Effector memory CD8-positive, alpha-beta T cell (primary cell): ENCODE measurements at places on chromosomes 3 and 15.

- no peak for DNase-seq
Observed at GRCh38 chr3:86801921-86802320, 189.0 kb downstream of the VGLL3 start.

DNA sequence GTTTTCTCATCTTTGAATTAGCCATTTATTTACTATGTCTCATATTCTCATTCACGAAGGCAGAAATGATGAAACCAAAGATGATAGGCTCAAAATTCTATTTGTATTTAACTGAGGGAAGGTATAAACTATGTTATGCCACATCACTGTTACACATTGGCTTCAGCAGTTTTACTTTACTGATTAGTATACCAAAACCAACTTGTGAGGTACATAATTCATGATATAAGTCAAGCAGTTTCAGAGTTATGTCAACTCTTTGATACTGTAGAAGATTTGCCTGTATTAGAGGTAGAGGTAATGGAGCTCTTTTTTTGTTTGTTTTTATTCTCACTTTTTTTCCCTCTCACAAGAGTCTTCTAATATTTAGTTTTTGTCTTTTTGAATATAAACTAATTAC lies 22.9 kb downstream of the CHMP2B start:
- no peak for DNase-seq

GRCh38 chr15:91182101-91182500 lies 82.0 kb downstream of the SV2B start:
- DNase-seq = no peak

GRCh38 chr3:143511174-143511879 lies 336.9 kb downstream of the SLC9A9 start:
- no peak for DNase-seq

- DNase-seq = no peak
Observed at GRCh38 chr15:100940767-100941379, 21.7 kb downstream of the LRRK1 start.

DNA sequence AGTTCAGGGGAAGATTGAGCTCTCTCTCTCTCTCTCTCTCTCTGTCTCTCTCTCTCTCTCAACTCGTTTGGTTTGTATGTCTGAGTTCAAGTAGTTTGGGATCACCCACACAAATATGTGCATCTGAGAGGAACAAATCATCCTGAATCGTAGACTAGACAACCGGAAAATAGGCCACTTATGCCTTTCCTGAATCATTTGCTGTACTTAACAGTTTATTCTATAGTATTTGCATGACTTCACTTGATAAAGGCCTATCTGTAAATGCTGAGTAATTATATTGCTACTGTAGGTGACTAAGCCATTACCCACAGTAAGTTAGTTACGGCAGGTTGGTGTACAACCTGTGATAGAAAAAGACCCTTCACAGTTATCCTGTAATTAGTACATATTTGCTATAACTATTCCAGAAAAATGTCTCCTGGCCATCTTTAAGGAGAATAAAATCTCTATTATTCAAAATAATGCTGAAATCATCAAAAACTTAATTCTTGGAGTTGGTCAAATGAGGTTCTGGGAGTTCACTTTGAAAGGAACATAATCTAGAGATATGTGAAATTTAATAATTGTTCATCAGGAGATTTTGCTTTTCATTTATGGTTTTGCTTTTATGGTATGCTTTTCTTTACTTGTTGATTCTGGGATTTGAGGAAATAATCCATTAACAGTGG lies 31.1 kb downstream of the OXSM start:
- no peak for DNase-seq

DNA sequence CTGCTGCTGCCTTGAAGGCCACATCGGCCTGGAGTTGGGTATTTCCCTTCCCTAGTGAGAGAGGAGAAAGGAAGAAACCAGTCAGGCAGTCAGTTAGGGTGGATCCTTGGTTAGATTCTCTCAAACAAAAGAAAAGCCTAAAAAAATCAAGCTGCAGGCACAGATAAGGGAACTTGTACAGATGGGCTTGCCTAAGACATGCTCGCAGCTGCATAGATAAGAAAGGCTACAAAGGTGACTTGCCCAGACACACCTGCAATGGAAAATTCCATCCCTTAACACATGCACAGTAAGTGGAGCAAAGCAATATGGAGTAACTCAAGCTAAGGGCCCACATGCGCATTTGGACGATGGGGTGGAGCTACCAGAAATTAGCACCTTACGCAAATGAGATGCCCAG lies 199.7 kb upstream of the ARPP21 start:
- DNase-seq = no peak

DNA sequence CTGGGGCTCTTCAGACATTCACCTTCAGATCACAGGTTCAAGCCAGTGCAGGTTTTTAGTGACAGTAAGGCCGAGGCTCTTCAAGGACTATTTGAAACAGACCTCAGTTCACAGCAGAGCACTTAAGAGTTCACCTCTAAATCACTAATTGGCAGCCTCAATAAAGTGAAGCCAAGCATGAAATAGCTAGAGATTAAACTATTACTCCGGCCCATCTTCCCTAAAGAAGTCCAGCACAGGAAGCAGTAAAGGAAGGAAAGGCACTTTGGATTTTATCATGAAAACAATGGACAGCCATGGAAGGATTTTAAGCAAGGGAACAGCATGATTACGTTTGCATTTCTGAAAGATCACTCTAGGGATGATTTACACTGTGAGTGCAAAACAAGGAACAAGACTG lies 27.6 kb upstream of the ARL6 start:
- no peak for DNase-seq

- no peak for DNase-seq
Observed at GRCh38 chr15:66860844-66861243, 158.8 kb downstream of the SMAD6 start.

GRCh38 chr3:107375682-107376081 lies 1.6 kb upstream of the CCDC54 start:
- DNase-seq = no peak

GRCh38 chr15:48720646-48721045 lies 75.1 kb upstream of the FBN1 start:
- no peak for DNase-seq

GRCh38 chr3:59684766-59685165 lies 634.9 kb upstream of the CFAP20DC start:
- DNase-seq = no peak

- no peak for DNase-seq
Observed at GRCh38 chr3:134769287-134769868, 25.7 kb upstream of the EPHB1 start.

DNA sequence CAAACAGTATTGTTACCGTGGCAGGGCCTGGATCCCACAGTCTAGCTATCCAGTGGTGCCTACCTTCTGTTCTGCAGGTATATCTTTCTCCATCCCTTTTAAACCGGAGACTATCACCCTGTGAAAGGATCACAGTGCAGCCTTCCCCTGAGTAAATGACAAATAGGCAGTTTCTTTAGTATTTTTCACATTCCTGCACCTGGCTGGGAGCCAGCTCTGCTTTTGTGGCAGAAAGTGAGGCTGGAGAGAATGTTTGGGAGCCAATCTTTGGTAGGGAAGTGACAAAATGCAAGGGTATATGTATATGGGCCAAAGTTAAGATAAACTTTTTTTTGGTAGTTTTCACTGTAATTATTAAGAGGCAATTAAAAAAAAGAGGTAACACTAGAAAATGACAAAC lies 54.8 kb downstream of the ARHGEF26 start:
- DNase-seq = no peak

- no peak for DNase-seq
Observed at GRCh38 chr3:149850787-149851584, 38.0 kb downstream of the RNF13 start.

DNA sequence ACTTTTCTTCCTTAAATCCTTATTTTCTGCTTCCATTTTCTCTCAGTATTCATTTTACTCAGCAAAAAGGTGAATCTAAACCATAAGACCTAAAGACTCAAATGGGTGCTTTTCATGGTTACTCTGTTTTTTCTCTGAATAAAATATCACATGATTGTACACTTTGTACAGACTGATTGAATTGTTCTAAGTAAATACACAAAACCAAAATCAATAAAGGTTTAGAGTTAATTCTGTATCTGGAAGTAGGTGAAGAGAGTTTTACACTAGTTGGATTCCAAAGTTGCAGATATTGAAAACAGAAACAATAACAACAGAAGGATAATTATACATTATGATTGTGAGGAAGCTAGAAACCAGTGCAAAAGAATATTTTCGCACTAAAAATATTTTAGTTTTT lies 546.2 kb downstream of the TUSC7 start:
- no peak for DNase-seq

- no peak for DNase-seq
Observed at GRCh38 chr15:73369154-73369694, 466 bp upstream of the HCN4 start.

DNA sequence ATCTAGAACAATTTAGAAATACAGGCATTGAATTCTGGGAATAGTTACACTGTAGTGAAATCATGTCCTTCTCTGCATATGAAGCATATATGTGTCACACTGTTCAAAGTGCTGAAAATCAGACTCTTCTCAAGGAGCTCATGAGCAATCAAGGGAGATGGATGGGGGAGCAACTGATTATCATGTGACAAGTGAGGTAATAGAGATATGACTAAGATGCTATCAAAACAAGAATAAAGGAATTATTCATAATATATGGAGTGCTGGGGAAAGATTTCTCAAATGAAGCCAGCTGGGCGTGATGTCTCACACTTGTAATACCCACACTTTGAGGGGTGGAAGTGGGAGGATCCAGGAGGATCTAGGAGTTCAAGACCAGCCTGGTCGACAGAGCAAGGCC lies 74.9 kb upstream of the CHRNB4 start:
- DNase-seq = no peak

DNA sequence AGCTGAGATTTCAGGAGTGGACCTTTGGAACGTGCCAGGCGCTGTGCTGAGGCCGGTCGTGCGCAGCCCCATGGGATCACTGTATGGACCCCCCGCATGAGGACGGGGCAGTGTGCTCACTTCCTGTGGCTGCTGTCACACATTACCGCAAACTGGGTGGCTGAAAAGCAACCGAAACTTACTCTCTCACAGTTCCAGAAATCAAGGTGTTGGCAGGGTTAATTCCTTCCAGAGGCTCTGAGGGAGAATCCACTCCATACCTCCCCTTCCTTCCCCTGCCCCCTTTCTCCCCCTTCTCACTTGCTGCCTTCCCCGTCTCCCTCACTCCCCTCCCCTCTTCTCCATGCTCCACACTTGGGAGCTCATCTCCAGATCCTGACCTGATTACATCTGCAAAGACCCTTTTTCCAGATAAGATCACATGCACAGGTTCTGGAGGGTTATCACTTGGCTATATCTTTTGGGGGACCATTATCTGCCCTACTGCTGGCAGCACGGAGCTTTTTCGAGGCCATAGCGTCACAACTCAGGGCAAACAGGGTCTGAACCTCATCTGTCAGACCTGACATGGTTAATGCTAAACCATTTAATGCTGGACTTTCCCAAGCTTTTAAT lies 41.2 kb downstream of the KLF13 start:
- DNase-seq = no peak

DNA sequence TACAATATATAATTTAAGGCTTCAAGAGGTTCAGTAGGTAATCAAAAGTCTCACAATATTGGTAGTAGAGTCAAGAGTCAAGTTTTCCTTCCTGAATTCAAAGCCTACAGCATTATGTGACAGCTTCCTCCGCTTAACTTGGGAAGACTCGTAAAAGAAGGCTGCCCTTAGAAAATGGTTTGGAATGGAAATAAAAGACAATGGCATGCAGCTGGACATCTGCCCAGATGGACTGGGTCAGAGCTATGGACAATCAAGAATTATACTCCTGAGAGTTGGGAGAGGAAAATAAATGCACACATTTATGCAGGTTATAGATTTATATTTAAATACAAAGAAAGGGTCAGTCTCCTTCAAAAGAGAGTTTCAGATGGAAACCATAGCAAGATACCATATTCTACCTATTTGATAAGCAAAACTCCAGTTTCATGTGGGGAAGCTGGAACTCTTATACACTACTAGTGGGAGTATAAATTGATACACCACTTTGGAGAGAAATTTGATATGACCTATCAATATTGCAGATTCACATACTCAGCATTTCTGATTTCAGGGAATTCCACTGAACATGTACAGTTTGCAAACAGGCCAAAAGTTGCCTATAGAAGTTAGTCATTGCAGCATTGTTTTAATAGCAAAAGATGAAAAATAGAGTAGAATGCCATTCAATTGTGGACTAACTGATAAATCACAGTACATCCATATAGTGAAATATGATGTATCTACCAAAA lies 6.1 kb downstream of the CRYBG3 start:
- no peak for DNase-seq

DNA sequence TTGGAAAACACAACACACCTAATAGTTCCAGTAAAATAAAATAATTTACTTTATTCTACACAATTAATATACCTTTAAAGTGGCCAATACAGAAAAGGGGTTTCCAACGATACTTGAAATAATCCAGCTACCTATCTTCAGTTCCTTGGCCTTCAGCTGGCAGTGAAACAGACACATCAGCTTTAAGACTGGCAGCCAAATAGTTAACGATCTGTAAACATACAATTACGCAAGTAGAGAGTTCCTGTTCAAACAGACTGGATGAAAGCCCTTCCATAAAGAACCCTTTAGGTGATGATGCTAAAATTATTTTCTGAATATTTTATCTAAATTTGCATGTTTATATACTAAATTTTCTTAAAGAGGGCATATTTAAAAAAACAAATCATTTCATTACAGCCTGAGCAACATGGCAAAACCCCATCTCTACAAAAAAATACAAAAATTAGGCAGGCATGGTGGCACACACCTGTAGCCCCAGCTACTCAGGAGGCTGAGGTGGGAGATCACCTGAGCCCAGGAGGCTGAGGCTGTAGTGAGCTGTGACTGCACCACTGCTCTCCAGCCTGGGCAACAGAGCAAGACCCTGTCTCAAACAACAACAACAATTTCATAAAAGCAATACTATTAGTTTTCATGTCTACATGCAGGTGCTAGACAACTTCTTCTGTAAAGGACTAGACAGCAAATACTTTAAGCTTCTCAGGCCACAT lies 12.9 kb downstream of the DYNC1LI1 start:
- DNase-seq = no peak

GRCh38 chr15:40053831-40054604 lies 15.0 kb upstream of the SRP14 start:
- no peak for DNase-seq

- DNase-seq = no peak
Observed at GRCh38 chr15:91865950-91866349, 12.4 kb downstream of the SLCO3A1 start.

DNA sequence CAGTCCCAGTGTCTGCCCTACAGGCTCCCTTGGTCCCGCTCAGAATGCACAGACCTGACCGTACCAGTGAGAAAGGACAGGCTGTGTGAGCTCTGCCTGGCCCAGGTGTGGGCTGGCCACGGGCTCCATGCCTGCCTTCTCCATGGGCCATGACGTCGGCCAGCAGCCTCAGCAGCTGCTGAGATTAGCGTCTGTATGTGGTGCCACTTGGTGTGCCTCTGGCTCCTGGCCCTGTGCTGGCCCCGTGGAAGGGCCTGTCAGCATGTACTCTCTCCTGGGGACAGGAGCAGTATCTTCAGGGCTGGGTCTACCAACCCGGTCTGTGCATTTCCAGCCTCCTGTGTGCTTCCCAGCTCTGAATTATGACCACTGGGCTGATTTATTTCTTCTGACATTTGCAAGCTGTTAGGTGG lies 25.7 kb downstream of the KLF13 start:
- DNase-seq = no peak
